ENCODE measurements at places on chromosomes 4 and X. TPM values are rescaled to one million over a fixed set of nuclear protein-coding genes. Genes with fewer than 3 reads are reported as not detected.

DNA sequence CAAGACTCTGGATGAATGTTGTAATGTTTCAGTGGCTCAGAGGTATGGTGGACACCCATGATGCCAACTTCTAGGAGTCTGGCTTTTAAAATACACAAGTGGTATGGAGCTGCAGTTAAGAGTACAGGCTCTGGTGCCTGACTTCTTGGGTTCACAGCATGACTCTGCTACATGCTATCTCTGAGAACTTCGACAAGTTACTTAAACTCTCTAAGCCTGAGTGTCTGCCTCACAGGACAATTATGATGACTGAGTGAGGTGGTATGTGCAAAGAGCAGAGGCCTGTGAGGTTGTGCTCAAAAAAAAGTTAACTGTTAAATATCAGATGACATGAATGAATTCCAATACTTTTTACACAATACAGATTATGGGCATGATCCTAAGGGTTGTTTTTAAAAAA, 90.9 kb upstream of the SRD5A3 start:
- no peak for DNase-seq

- no peak for DNase-seq
These were observed 41.6 kb upstream of the UGT2B7 start for GRCh38 chr4:69054578-69055200.

- no peak for DNase-seq
These were observed 104.9 kb upstream of the GIMD1 start for GRCh38 chr4:106473515-106473914.

DNA sequence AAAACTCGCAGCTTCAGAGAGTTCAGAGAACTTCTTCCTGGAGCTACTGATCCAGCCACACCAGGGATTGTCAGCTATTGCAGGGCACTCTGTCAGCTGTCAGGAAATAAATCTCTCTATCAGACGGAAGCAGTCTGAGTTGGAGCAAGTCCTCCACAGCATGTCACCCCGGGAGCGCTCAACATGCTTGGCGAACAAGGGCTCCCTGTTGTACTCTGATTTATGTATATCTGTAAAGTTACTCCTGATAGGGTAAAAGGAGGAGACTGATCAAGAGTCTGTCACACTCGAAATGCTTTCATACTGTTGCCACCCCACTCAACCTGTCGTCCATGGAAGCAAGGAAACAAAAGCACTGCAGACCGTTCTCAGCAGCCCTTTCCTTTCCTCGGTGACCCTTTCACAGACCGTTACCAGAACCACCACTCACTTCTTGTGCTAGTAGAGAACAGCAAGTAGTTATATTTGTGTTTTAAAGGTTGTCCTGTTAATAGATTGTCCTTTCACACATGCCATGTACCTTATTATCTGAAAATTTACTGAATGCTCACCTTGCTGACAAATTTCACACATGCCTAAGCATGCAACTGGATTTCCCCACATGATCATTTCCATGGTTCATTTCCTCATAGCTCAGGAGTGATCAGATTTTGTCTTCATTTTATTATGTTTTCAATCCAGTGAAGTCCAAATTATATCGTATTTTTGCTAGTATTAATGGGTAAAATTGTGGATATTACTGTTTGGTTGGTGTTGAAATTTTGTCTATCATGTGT, 2108.9 kb upstream of the TENM3 start:
- DNase-seq: no peak

GRCh38 chr4:128162434-128162833, 101.3 kb downstream of the LARP1B start:
- no peak for DNase-seq

- peak; percentile 28 for DNase-seq
These were observed 12.6 kb downstream of the HTRA3 start for GRCh38 chr4:8282134-8282641.

- DNase-seq: no peak
These were observed 10.0 kb downstream of the ZFP42 start for GRCh38 chr4:188005561-188005960.

DNA sequence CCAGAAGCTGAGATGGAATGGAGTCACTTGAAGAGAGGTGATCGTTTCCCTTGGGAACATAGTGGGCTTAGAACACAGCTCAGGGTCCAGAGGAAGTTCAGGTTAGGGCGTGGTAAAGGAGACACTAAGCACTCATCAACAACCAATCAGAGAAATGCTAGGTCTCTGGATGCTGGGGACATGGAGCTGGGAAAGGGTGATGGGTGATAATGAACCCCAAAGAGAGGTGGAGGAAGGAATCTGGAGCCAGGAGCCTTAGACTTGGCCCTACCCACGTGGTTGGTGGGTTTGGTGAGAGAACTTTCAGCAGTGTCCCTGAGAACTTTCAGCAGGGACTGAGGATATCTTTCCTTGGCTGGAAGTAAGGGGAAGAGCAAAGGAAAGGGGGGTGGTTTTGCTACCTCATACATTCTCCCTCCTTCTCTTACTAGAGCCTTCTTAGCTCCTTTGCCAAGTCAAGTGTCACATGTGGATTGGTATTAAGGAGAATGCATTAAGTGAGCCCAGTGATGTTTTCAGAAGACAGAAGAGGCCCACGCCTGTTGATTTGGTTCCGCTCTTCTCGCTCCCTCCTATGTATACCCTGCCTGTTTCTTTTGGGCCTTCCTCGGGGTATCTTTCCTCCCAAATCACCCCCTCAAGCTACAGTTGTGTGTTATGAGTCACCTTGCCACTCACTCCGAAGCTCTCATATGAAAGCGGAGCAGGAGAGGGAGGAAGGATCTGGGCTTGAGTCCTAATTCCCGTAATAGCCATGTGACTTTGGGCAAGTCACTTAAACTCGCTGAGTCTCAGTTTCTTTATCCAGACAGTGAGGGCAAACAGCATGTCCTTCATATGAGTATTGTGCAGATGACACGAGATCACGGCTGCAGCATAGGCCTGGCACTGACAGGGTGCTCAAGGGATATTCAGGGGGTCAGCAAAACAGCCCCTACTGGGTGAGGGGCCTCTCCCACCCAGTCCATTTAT, 63.1 kb downstream of the TSC22D3 start:
- DNase-seq: no peak

- DNase-seq: no peak
These were observed 38.2 kb downstream of the F11 start for GRCh38 chr4:186304216-186304615.

DNA sequence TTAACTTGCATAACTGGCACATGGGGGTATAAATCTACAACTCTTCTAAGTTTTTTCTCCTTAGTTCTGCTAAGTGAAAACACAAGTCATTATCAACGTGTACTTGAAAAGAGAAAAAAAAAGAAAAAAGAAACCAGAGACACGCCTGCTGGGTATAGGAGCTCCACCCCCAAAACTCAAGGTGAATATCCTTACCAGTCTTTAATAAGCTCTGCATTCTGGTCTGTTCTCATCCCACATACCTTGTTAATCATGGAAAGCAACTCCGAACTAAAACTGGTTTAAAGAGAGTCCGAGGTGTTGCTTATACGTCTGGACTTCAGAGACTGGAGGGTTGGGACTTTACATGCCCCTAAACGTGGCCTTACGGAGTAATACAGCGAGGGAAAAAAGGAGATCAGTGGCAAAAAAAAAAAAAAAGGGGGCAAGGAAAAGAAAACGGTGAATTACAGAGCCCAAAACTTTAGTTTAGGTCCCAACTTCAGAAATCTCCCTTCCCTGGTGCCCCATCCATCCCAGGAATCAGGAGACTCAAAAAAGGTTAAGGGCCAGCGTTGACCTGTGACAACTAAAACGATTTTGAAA, 1.0 kb downstream of the PGRMC2 start:
- DNase-seq: no peak

- DNase-seq: no peak
These were observed 8.4 kb downstream of the SLC6A8 start for GRCh38 chrX:153696100-153696499.

- DNase-seq: no peak
These were observed 13.6 kb upstream of the AKAP17A start for GRCh38 chrX:1577845-1578244.

DNA sequence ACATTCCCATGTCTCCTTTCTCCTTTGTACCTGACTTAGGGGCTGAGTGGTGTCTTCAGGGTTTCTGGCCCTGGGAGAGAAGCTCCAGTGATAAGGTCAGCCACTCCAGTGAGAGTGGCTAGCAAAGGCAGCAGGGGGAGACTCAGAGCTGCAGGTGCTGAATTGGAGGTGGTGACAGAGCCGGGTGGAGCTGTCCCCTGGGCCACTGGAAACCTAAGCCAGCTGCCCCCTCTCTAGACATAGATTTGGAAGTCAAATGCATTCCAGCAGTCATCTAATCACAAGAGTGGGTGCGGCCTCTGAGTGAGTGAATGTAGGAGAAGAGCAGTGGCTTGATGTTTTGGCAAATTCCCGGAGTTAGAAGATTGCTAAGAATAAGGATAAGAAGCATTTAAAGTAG, 28.5 kb downstream of the TRIM2 start:
- DNase-seq: peak; percentile 68

DNA sequence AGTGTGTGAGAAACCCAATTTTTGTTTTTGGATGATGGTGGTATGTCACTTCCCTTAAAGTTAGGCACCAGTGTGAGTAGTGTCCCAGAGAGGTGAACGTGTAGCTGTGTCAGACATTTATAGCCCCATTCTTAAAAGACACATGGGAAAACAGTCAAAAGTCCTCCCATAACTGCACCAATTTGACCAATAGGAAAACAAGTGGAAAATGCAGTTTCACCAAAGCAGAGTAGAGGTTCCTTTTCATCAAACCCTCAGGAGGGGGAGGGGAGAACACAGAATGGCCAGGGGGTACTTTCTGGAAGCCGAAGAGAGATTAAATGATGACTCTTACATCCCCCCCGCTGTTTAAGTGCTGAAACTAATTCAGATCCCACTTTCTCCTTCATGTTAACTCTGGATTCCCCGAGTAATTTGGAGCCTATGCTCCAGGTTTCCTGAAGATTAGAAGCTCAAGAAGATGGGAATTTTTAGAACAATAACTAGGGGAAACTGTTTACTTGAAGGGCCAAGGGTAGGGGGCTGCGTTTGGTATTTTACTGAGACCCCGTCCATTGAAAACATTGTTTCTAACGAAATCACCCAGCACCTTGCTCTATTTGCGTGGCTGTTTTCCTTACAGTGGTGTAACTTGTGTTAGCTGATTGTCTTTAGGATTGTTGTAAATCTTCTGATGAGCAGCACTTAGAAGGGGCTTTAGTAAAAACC, 2.1 kb upstream of the LEF1 start:
- no peak for DNase-seq

GRCh38 chr4:73066928-73067327, 2.6 kb downstream of the COX18 start:
- no peak for DNase-seq

- DNase-seq: no peak
These were observed 111.9 kb upstream of the KIT start for GRCh38 chr4:54545663-54546424.

- DNase-seq: no peak
These were observed 1099.9 kb downstream of the RAPGEF2 start for GRCh38 chr4:160202802-160203201.

TMEM154 gene
- 3.3 TPM for total RNA-seq

NPNT gene
- 4.9 TPM for total RNA-seq

ZNF595 gene
- 6.4 TPM for total RNA-seq

ARHGAP6 gene
- 2.8 TPM for total RNA-seq

SH3BP2 gene
- total RNA-seq: 25.6 TPM

DCAF8L2 gene
- not detected for total RNA-seq

CCNA2 gene
- total RNA-seq: 0.82 TPM

COL4A6 gene
- total RNA-seq: 9.1 TPM

AMELX gene
- total RNA-seq: not detected

NSDHL gene
- 26.7 TPM for total RNA-seq

HEPH gene
- 11.8 TPM for total RNA-seq

CLDN34 gene
- not detected for total RNA-seq
